D341Med (cell line): ENCODE measurements at places on chromosomes 6 and 20.

GRCh38 chr6:53014063-53014462 lies 19.0 kb upstream of the GSTA4 start:
- no peak for DNase-seq

- DNase-seq, result peak; percentile 67
These were observed 18.4 kb upstream of the MMP24 start for GRCh38 chr20:35207950-35208611.

DNA sequence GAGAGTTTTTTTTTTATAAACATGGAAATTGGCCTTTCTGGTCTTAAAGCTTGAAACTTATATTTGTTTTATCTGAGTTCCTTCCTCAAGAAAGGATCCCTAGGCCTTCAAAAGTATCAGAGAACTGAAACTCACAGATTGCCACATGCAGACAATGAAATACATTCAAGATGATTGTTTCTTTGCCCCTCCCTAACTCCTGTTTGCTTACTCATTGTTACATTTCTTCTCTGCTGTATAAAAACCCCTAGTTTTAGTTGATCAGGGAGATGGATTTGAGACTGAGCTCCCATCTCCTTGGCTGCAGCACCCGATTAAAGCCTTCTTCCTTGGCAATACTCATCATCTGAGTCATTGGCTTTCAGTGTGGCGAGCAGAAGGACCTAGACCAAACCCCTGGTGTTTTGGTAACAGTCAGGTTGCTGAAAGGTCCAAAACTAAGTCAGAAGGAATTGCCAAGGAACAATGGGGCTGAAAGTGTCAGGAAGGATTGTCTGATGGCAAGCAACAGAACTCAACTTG lies 132.3 kb upstream of the SULF2 start:
- no peak for DNase-seq

- no peak for DNase-seq
These were observed 4.7 kb upstream of the GJA1 start for GRCh38 chr6:121430514-121431460.

- no peak for DNase-seq
These were observed 7.3 kb downstream of the STK38 start for GRCh38 chr6:36539814-36540568.

GRCh38 chr6:28206928-28207509 lies 18.1 kb upstream of the ZSCAN9 start:
- DNase-seq, result no peak

DNA sequence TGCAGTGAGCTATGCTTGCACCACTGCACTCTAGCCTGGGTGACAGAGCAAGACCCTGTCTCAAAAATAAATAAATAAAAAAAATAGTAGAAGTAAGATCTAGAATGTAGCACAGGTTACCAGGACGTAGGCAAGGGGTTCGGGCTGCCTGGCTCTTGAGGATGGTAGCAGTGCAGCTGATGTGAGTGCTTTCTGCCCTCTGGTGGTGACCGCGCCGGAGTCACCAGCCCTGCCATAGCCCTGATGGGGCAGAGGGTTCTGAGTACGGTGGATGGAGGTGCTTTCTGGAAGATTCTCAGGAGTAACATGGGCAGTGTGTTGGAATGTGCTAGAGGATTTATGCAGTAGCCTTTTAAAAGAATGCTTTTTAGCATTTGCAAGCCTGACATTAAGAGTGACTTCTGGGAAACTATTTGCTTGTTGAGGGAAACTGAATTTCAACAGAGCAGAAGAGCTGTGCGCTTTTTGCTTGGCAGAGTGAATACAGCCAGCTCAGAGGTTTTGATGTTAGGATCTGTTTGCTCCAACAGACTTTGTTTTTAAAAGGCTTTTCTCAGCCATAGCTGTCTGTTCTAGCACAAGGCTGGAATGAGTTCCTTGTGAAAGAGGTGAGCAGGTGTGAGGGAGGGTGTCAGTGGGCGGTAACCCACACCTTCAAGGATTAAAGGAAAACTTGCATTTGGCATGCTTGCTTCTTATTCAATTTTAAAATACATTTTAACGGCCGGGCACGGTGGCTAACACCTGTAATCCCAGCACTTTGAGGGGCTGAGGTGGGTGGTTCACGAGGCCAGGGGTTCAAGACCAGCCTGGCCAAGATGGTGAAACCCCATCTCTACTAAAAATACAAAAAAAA lies 65.9 kb downstream of the PTPN1 start:
- peak; percentile 85 for DNase-seq

GRCh38 chr6:157235600-157236039 lies 87.7 kb downstream of the TMEM242 start:
- no peak for DNase-seq
